ENCODE measurements at places on chromosomes 5 and 9. TPM values are rescaled to one million over a fixed set of nuclear protein-coding genes. Genes with fewer than 3 reads are reported as not detected.

PCDHGB6 gene
- total RNA-seq: 12.4 TPM

SMIM33 gene
- total RNA-seq: not detected

MED10 gene
- 40.8 TPM for total RNA-seq

ST6GALNAC4 gene
- 19.6 TPM for total RNA-seq

ANKRD18B gene
- 1.2 TPM for total RNA-seq

PPP3R2 gene
- total RNA-seq: not detected

CNTNAP3 gene
- total RNA-seq: 10.5 TPM

STPG3 gene
- not detected for total RNA-seq

All from sciatic nerve (tissue), 2 donors.